ENCODE measurements at places on chromosomes 1 and 21.

- no peak for DNase-seq
Measured at GRCh38 chr1:94117259-94117851, 3.6 kb downstream of the ABCA4 start.

- DNase-seq: no peak
Measured at GRCh38 chr1:89605692-89606091, 27.2 kb upstream of the LRRC8C start.

DNA sequence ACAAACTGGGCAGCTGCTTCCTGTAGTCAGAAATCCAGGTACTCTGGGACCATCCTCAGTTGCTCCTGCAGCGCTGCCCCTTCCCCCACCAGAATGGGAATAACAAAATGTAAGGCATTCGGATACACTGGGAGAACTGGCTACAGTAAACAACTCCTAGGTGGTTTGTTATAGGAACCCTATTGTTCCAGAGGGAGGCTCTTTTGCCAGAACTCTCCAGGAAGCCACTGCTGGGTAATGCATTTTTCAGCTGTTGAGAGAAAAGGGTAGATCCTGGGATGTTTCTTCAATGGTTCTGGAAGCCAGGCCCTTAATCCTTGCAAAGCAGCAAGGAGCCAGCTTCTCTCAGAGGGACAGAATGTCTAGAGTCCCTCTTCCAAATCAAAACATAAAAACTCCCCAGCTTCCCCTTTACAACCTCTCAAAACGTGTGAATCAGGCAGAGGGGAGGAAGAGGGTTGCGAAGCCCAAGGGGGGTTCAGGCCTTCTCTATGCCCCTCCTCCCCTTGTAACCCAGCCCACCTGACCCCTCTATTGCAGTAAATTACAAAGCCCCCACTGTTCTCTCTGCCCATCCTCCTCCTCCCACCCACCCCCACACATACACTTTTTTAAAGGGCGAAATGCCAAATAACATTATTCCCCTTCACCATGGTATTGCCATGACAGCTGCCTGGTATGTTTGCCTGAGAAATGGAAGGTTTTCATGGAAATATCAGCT is 29.1 kb downstream of the PLPP3 start:
- DNase-seq: no peak

GRCh38 chr21:43578677-43579303 is 80.5 kb downstream of the HSF2BP start:
- DNase-seq: no peak

GRCh38 chr1:33132549-33132948 is 49.3 kb downstream of the TRIM62 start:
- no peak for DNase-seq

DNA sequence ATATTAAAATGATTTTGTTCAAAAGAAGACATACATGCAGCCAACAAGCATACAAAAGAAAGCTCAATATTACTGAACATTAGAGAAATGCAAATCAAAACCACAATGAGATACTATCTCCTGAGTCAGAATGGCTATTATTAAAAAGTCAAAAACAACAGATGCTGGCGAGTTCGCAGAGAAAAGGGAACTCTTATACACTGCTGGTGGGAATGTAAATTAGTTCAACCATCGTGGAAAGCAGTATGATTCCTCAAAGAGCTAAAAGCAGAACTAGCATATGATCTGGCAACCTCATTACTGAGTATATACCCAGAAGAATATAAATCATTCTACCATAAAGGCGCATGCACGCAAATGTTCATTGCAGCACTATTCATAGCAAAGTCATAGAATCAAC is 126.0 kb upstream of the HMCN1 start:
- DNase-seq: no peak

DNA sequence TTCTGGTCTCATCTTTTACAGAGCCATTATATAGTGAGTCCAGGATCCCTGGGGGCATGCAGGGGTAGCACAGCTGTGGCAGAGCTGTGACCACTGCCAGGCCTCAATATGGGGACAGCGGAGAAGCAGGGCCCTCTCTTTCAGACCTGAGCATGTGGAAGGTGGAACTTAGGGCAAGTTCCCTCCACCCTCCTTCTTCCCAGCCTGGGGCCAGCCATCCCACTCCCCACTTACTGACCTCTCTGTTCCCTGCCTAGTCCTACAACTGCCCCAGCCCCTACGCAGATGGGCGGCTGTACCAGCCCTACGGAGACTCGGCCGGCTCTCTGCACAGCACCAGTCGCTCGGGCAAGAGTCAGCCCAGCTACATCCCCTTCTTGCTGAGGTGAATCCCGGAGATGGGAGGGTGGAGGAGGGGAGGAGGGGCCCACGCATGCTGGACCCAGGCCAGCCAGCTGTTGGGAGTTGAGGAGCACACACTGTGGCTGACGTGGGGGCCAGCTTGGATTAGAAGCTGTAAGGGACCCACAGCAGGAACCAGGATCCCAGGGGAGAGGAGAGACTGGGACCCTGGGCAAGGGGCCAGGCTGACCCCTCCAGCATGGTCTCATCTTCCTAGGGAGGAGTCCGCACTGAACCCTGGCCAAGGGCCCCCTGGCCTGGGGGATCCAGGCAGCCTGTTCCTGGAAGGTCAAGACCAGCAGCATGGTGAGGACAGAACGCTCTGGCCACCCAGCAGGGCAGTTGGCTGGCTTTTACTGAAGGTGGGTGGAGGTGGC is 10.7 kb downstream of the PSRC1 start:
- no peak for DNase-seq

GRCh38 chr1:102699524-102699923 is 408.8 kb downstream of the COL11A1 start:
- DNase-seq: no peak

DNA sequence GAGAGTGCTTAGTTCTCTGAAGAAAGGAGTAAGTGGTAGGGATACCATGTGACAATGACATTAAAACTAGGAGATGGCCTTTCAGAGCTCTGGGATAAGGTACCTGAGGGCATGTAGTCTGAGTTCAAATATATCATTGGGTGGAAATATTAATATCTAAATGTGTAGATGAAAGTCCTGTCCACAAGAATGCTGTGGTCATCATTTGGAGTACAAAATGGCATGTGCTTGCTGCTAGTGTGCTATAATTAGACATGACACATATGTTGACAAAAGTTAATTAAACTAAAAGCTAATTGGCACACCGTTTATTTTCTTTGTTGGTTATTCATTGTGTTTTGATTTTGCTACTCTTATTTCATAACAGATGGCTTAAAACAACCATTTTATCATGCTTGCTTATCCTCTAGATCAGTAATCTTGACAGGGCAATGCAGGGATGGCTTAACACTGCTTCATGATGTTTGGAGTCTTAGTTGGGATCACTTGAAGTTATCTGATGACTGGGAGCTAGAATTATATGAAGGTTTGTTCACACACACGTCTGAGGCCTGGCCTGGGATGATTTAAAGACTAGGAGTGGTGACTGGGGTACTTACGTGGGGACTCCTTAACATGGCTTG is 31.0 kb downstream of the CC2D1B start:
- DNase-seq: no peak

DNA sequence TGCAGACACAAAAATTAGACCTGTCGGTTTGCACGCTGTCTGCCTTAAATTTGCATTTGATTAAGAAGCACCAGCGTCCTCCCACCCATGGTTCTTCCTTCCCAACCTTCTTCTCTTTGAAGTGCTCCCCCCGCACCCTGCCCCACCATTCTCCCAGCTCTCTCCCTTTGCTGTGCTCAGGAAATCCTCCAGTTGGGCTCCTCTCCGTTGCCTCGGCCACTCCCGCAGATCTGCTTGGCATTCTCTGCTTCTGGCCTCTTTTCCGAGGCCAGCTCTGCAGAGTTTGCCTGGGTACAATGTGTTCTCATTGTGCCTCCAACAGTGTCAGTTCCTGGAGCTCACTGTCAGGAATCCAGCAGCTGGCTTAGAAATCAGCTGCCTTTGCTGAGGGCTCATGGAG is 126.1 kb downstream of the NAV1 start:
- DNase-seq: no peak

DNA sequence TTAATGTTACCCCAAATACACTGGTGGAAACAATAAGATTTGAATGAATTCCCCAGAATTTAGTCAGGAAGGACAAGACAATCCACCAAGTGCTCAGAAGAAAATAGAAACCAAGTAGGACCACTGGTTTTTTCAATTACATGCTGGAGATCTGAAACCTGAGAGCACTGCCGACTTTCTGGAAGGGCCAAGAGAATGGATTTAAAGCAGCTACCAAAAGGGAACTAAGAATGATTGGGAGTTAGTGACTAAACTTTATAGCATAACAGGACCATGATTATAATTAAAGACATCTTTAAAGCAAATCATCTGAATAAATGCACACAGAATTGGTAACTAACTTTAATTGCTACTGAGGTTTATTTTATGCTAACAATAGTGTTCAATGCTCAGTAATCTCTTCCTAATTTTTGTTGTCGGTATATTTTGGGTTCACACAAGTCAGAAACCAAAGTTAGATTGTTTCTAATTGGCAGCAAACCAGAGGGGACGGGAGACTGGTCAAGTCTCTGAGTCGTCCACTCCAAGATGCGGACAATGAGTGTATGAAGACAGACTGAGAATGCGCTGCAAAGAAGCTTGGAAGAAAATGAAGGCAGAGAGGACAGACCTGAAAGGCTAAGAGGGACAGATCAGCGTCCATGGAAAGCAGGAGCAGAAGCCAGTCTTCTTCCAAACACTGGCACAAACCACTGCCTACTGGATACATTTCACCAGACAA is 2.3 kb upstream of the RGS13 start:
- no peak for DNase-seq

DNA sequence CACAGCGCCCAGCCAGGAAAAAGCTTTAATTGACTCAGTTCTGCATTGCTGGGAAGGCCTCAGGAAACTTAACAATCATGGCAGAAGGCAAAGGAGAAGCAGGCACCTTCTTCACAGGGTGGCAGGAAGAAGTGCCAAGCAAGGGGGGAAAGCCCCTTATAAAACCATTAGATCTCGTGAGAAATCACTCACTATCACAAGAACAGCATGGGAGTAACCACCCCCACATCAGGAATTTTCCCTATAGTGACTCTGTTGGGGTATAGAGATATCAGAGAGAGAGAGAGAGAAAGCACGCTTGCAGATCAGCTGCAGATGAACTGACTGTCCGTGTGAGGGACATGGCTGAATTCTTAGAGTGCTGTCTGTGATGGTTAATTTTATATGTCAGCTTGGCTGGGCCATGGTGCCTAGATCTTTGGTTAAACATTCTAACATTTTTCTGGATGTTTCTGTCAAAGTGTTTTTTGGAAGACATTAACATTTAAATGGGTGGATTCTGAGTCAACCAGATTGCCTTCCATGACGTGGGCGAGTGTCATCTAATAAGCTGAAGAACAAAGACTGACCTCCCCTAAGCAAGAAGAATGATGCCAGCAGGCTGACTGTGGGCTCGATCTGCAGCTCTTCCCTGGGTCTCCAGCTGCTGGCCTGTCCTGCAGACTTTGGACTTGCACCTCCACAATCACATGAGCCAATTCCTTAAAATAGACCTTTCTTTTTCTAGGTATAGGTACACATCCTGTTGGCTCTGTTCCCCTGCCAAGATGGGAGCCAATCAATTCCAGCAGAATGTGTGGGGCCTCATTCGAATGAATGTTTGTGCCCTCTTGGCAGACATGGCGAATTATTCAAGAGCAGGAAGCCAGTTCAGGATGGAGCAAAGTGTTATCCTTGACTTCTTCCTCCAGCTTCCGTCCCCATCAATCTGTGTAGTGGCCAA is 21.4 kb upstream of the CPT2 start:
- no peak for DNase-seq

GRCh38 chr21:44391345-44392091 is 38.1 kb downstream of the TRPM2 start:
- DNase-seq: no peak

- DNase-seq: no peak
Measured at GRCh38 chr1:19815801-19816736, 986 bp upstream of the RNF186 start.

DNA sequence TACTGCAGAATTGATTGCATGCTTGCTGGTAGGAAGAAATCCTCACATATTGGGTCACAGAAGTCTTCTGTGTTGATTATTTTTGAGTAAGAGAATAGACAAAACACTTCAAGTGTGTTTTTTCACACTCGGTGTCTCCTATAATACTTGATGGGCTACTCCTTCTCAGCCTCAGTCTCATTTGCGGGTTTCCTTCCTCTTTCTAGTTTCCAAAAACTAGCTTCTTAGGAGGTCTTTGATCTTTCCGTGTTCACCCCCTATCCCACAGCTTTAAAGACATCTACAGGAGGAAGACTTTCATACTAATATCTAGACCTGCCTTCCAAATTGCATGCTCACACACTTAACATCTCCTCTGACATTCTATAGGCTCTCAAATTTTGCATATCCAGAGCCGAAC is 40.7 kb upstream of the NTPCR start:
- DNase-seq: no peak

- DNase-seq: no peak
Measured at GRCh38 chr1:211822677-211823407, 7.7 kb downstream of the LPGAT1 start.

Data from activated CD4-positive, alpha-beta T cell treated with anti-CD3 and anti-CD28 coated beads, Interleukin-2, amount 50 U/mL, for 1 hour (primary cell).